Retinal pigment epithelial cell (primary cell): ENCODE measurements at places on chromosomes 11 and 22.

DNA sequence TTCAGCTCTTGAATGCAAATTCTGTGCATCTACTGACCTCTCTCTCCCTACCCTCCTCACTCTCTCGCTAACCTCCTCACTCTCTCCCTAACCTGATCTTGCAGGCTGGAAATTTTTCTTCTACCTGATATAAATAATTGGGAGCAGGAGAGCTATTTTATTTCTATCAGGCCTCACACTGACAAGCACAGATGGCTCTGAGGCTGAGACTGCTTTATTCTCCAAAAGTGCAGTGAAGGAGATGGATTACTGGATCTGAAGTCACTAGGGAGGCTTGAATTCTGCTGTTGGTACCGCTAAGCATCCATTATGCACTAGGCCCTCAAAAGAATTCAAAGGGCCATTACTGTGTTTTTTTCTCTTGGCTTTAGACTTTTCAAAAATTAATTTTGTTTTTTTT lies 19.4 kb upstream of the LDHA start:
- DNase-seq: no peak

DNA sequence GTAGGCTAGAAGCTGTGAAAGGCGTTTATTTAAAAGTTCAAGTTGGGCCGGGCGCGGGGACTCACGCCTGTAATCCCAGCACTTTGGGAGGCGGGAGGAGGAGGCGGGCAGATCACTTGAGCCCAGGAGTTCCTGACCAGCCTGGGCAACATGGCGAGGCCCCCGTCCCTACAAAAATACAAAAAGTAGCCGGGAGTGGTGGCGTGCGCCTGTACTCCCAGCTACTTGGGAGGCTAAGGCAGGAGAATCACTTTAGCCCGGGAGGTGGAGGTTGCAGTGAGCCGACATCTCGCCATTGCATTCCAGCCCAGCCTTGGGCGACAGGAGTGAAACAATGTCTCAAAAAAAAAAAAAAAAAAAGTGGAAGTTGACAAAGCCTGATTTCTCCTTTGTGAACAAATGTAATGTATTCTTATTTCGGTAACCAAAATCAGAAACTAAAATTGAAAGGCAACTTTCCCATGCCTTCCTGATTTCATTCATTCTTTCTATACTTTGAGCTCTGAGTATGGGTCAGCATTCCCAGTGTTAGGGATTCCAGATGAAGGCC lies 825 bp downstream of the PTPMT1 start:
- DNase-seq: no peak

DNA sequence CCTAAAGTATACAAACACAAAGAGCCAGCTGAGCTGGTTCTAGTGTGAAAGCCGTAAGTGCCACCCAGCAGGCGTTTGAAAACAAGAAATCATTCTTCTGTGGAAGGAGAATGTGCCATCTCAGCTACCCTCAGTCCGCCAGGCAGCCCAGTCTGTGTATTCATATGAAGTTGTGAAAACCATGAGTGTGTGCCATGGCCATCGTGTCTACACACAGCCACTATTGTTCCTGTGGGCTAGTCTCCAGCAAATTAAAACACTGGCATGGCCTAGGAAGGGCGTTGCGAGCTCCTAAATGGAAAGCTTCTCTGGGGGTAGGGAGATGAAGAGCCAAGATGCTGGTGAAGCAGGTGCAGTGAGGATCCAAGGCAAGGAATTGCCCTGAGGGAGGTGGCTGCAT lies 51.5 kb upstream of the HORMAD2 start:
- DNase-seq: no peak

DNA sequence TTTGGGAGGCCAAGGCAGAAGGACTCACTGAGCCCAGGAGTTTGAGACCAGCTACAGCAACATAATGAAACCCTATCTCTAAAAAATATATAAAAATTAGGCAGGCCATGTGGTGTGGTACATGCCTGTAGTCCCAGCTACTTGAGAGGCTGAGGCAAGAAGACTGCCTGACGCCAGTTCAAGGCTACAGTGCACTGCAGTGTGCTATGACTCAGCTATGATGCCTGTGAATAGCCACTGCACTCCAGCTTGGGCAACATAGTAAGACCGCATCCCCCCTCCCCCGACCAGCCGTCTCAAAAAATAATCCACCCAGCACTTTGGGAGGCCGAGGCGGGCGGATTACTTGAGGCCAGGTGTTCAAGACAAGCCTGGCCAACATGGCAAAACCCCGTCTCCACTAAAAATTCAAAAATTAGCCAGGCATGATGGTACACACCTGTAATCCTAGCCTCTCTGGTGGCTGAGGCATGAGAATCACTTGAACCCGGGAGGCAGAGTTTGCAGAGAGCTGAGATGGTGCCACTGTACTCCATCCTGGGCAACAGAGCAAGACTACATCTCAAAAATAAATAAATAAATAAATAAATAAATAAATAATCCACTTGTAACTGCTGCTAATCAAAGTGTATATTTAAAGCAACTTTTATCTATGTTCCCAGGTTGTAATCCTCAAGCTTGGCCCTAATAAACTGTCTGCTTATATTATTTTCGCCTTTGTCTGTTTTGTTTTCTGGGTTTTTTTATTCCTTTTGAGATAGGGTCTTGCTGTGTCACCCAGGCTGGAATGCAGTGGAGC lies 7.8 kb downstream of the HPS5 start:
- no peak for DNase-seq

GRCh38 chr11:25928076-25928475 lies 403.9 kb upstream of the ANO3 start:
- DNase-seq: no peak

GRCh38 chr22:32660292-32660691 lies 141.2 kb upstream of the TIMP3 start:
- no peak for DNase-seq

GRCh38 chr11:74001822-74002286 lies 7.0 kb downstream of the UCP3 start:
- no peak for DNase-seq

GRCh38 chr11:110337570-110338193 lies 41.3 kb upstream of the RDX start:
- DNase-seq: peak; percentile 77

DNA sequence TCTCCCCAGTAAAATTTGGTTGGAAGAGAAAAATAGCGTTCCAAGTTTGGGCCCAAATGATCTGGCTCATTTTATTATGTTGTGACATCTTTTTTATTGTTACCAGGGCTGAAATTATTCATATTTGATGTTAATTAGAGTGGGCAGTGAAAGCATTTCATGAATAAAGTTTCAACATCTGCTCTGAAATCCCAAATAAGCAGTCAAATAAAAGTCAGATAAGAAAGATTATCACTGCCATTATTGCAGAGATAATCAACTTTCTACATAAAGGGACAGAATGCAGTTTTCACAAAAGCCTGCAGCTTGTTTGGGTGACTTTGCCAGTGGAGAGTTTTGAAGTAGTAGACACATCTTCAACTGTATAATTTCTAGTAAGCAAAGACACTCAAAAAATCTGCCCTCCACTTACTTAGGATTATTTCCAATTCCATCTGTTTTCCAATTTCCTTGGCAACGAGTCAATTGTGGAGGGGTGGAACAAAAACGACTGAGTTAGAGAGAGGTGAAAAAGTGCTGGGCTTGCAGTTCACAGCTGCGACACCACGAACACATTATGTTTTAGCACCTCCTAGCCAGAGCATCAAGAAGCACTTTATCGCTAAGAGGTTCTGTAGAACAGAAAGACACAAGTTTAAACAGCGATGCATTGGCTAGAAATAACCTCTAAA lies 9.0 kb downstream of the TECTA start:
- no peak for DNase-seq

DNA sequence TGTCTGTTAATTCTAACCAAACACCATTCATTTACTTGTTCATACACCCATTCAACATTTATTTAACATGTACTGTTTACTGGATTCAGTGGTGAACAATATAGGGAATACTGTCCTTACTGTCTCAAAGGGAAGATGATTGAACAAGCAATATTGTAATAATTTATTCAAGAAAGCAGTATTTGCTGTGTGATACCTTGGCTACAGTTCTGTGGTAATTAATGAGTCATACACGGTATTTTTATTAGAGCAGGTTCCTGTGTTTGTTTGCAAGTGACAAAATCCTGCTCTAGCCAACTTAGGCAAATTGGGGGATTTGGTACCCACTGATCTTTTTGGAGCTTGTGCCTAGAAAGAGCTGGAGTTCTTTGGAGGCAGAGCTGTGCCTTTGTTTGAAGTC lies 15.7 kb downstream of the PIH1D2 start:
- no peak for DNase-seq

DNA sequence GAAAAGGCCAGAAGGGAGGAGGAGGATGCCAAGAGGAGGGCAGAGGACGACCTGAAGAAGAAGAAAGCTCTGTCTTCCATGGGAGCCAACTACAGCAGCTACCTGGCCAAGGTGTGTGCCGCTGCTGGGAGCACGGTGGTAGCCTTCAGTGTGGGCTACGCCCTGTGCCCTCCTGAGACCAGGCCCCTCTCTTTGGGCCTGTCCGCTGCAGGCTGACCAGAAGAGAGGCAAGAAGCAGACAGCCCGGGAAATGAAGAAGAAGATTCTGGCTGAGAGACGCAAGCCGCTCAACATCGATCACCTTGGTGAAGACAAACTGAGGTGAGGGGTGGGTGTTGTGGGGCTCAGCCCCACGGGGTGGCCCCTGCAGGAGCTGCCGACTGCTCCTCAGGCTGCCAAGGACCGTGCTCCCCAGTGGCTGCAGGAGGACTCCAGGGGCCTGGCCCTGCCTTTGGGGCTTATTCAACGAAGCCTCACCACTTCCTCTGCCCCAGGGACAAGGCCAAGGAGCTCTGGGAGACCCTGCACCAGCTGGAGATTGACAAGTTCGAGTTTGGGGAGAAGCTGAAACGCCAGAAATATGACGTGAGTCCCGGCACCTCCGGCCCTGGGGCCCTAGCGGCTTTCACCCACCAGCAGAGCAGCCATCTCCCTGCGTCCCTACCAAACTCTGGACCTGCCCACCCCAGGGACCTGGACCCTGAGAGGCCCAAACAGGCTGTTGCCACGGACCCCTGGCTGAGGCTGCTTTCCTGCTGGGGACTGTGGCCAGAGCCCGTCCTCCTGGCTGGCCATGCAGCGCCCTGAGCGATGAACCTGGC lies 12.6 kb upstream of the MRPL23 start:
- DNase-seq: no peak

- DNase-seq: no peak
These were observed 28.0 kb upstream of the RRAS2 start for GRCh38 chr11:14386895-14387480.

GRCh38 chr22:29211466-29211865 lies 5.8 kb downstream of the EMID1 start:
- no peak for DNase-seq

GRCh38 chr22:46528121-46528610 lies 9.3 kb downstream of the CELSR1 start:
- DNase-seq: peak; percentile 93

- DNase-seq: no peak
These were observed 16.2 kb downstream of the KCNC1 start for GRCh38 chr11:17750801-17751165.

DNA sequence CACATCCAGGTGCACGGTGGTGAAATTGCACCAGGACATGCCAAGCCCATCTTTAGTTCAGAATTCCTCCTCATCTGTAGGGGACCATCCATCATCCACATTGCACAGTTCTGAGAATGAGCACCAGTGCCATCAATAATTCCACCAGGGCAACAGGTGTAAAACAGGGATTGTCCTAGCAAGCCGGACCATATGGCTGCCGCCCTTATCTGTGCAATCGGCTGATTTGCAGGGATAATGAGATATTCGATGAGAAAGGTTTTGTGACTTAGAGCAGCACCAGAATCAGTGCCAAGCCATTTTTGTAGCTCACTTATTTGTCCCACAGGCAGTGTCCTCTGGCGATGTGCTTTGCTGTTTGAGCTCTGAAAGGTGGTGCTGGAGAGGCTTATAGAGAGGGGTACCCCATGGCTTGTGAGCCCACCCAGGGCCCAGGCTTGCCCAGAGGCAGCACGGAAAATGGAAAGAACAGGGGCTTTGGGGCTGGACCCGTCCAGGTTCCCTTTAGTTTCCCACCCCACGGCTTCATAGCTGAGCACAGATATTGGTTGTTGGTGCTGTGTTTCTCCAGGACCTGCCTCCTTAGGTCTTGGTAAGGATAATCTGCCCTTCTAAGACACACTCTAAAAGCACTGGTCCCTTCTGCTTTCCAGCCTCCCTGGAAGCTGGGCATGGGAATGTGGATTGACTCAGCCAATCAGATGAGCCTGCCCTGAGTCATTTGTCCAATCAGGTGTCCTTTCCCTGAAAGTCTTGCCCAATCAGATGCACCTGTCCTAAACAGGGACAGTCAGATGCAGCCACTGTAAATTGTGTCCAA lies 84.0 kb upstream of the SHANK2 start:
- no peak for DNase-seq

- no peak for DNase-seq
These were observed 5.5 kb downstream of the C11orf24 start for GRCh38 chr11:68266121-68266891.

GRCh38 chr22:31176923-31177322 lies 16.9 kb downstream of the RNF185 start:
- no peak for DNase-seq
